ENCODE measurements at places on chromosomes 5 and 9.

GRCh38 chr9:90834828-90835595, 33.4 kb downstream of the SYK start:
- DNase-seq: no peak

- DNase-seq: no peak
Observed at GRCh38 chr9:87324613-87325194, 173.0 kb upstream of the DAPK1 start.

DNA sequence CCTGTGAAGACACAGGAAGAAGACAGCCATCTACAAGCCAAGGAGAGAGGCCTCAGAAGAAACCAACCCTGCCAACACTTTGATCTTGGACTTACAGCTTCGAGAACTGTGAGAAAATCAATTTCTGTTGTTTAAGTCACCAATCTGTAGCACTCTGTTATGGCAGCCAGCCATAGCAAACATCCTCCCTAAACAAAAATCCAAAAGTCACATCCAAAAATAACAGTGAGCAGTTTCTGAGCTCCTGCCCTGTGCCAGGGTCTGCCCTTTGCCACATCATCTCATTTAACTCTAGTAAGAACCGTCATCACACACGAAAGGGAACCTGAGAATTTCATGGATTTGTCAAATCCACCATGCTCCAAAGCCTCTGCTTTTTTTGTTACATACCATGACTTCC, 118.8 kb downstream of the TRIM36 start:
- no peak for DNase-seq

DNA sequence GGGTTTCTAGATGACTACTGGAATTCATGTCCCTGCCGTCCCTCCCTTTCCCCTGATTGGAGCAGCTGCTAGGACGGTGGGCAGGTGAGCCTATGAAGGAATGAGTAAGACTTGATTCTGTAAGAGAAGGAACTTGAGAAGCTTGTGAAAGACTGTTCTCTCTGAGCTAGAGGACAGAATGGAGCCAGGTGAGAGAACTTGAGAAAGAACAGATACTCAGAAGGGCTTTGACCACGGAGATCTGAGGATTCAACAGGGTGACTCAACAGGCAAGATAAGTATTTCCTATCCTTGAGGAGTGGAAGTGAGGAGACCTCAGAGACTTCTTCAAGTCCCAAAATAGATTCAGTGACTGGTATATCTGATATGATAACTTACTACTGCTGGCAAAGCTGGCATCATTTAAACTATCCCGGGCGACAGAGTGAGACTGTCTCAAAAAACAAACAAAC, 41.9 kb downstream of the HSDL2 start:
- no peak for DNase-seq

GRCh38 chr5:138662599-138662998, 87.4 kb upstream of the HSPA9 start:
- DNase-seq: no peak

DNA sequence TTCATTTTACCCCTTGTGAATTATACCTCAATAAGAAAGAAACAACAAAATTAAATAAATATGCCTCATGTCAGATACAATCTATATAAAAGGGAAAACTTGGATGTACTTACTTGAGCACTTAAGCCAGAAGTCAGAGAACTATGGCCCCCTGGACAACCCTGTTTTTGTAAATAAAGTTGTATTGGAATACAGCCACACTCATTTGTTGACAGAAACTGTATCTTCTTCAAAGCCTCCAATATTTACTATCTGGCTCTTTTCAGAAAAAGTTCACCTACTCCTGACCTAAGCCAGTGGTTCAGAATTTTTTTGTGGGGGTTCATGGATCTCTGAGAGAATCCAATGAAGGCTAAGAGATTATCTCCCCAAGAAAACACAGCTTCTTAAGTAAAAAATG, 45.3 kb upstream of the RASEF start:
- no peak for DNase-seq

DNA sequence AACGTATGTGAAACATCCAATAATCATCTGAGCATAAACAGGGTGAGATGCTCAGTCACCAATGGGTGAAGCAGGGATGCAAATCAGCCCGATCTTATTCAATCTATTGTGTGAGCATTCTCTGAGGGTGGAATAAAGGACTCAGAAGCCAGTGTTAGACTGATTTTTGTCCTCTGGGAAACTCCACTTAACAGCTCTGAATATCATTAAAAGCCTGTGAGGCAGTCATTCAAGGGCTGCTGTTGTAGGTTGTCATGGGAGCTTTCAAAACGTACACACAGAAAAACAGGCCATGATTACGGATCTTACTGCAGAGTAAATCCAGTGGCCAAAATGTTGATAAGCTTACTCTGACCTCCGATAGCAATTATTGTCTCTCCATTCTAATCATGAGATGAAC, 266.5 kb upstream of the EFNA5 start:
- DNase-seq: no peak

DNA sequence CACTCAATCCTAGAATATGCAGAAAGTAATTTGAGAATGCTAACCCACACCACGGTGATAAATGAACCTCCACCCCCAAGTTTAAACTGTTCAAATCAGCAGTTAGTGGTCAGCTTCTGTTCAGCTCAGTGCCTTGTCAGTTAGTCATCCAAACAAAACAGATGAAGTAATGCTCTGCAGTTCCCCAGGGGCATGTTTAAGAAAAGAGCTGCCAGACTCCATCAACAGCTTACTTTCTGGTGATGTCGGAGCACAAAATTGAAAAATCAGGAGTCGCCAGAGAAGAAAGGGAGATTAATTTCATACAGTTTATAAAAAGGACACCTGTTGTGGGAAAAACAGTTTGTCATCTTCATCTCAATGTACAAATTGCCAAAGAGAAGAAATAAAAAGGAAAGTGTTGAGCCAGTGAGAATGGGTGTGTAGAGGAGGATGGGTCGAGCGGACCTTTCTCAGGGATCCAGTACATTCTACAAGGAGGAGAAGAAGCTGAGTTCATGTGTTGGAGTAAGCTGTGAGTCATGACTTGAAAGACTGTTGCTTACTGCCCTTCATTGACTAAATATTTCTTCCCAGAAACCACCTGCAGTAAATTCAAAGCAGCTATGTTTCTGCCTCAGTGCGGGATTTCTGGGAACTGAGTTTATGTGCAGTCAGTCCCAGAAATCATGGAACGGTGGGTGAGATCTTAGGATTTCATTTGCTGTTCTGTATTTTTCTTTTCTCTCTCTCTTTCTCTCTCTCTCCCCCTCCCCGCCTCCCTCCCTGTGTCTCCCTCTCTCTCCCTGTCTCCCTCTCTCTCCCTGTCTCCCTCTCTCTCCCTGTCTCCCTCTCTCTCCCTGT, 13.7 kb downstream of the TRIO start:
- no peak for DNase-seq

DNA sequence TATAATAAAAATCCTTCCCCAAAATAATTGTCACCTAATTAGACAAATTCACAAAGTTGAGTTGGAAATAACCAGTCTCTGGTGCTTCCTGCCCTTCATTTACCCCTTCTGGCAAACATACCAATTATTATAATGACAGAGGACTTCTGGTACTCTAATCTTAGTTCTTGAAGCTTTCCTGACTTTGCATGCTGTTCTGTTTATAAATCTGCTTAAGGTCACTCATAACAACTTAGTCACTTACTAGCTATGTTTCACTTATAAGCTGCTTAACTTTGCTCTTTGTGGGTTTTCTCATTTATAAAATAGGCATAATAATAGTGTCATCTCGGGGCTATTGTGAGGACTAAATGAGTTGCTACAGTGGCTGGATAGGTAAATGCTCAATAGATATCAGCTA, 446.5 kb downstream of the EFNA5 start:
- DNase-seq: no peak

- no peak for DNase-seq
Observed at GRCh38 chr5:181190711-181191525, 14.1 kb downstream of the TRIM7 start.

- DNase-seq: no peak
Observed at GRCh38 chr5:178630475-178630930, 3.7 kb upstream of the CLK4 start.

GRCh38 chr9:34124099-34124498, 2.4 kb downstream of the DCAF12 start:
- no peak for DNase-seq

DNA sequence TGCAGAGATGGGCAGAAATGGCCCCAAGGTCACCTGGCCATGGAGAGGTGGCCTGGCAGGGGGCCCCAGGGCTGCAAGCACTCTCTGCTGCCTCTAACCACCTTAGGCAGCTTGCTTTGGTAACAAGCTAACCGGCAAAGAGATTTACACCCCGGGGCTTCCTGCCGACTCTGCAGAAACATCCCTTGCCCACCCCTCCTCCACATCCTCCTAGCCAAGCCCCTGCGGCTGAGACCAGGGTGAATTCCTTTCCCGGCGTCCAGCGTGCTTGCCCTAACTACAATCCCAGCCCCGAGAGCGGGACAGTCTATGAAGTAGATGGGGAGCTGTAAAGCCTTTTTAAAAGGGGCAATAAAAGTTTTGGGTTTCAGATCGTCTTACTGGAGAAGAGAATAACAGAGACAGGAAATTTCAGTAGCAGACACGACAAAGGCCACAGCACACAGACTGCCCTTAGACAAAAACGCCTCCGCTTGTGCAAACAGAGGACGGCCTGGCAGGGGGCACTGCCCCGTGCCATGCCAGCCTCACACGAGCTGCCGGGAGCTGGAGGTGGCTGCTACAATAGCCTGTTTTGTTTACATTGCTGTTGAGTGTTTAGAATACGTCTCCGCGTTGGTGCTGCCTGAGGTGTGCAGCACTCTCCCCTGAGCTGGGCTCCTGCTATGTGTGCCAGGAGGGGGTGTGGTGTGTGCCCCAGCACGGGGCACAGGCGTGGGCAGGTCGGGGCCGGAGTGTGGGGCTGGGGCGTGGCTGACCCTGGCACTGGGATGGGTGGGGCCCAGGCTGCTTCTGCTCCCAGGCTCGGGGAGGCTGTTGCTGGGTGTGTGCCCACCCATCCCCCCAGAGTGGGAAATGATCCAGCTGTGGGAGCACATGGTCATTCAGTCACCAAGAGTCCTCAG, 15.3 kb downstream of the MYMK start:
- DNase-seq: no peak

GRCh38 chr5:123756318-123756665, 244.3 kb downstream of the CSNK1G3 start:
- DNase-seq: no peak

DNA sequence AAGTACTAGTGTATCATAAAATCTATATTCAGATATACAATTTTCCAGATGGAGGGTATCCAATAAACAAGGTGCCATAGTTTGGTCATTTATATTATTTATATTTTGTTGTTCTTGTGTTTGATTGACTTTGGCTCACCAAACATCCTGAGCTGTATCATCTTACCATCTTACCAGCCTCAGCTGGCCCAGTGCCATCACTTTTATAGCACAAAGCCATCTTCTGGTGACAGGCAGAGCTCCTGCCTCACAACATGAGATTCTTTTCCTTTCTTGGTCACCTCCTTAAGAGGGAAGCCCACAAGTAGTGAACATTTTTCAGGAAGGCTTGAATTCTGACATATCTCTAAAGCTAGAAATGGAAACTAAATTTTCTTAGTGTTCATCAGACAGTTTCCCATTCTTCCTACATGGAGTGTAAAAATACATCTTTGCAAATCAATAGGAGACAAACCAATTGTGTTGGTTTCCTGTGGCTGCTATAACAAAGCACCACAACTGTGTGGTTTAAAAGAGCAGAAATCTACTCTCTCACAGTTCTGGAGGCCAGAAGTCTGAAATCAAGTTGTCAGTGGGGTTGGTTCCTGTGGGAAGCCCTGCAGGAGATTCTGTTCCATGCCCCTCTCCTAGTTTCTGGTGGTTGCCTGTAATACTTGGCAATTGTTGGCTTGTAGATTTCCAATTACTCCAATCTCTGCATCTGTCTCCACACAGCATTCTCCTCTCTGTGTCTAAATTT, 341.8 kb downstream of the MAN2A1 start:
- peak; percentile 25 for DNase-seq

DNA sequence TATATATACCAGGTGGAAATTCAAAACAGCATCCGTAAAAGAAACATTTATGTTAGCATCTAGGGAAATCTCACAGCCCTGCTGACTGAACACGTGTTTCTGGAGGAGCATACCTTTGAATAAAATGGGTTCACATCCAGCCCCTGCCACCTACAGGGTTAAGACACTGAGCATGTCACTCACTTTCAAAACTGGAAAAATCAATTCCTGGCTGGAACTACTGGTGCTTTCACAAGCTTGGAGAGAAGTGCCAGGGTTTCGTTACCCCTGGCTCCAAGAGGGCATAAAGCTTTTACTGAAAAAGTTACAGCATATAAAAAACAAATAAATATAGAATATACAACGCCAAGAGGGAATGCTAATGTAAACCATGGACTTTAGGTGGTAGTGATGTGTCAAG, 48.0 kb downstream of the SERINC5 start:
- DNase-seq: no peak

DNA sequence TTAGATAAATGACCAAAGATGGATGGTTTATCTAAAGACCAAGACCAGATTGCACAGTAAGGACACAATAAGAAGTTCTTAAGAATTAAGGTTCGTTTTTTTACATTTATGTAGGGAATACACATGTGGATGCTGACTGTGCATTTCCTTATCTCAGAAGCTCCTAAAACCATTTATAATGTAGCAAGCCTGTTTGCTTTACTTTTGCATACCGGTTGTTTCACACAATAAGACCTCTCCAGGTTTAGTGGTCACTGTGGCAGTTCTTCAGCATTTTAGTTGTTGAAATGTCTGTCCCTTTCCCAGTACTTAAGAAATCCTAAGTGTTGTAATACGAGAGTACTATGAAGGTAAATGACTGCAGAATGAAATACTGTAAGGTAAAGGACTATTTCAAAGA, 43.6 kb downstream of the BASP1 start:
- DNase-seq: no peak

Data from T-cell (primary cell).